ENCODE measurements at places on chromosomes 12 and 14. TPM values are rescaled to one million over a fixed set of nuclear protein-coding genes. Genes with fewer than 3 reads are reported as not detected.
A peak's percentile ranks its signal among the peaks of the same experiment; 100 is the strongest.

The DEGS2 gene
- 19.4 TPM for polyA plus RNA-seq

DNA sequence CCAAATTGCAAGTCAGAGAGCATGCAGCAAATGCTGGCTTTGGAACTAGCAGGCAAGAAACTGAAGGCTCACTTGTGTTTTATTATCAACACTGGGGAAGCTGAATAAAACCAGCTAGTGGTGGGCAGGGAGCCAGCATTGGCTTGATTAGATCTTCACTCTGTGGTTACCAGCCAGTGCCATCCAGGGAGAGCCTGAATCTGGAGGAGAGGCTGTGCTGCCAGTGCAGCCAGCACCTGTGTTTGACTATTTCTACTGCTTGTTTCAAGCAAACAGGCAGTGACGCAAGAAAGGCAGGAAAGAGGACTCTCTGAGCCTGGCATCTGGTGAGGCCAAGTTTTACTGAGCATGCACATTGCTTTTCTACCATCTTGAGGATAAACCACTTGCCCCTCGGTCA is 247.0 kb downstream of the PHLDA1 start:
- no peak for DNase-seq

DNA sequence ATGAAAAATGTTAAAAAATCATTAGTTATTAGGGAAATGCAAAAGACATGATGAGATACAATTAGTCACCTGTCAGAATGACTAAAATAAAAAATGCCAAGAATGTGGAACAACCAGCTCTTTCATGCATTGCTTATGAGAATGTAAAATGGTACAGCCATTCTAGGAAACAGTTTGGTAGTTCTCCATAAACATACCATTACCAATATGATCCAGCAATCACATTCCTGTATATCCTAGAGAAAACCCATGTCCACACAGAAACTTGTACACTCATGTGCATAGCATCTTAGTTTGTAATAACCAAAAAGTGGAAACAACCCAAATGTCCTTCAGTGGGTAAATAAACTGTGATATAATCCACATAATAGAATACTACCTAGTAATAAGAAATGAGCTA is 245.7 kb downstream of the FUT8 start:
- DNase-seq, result no peak

DNA sequence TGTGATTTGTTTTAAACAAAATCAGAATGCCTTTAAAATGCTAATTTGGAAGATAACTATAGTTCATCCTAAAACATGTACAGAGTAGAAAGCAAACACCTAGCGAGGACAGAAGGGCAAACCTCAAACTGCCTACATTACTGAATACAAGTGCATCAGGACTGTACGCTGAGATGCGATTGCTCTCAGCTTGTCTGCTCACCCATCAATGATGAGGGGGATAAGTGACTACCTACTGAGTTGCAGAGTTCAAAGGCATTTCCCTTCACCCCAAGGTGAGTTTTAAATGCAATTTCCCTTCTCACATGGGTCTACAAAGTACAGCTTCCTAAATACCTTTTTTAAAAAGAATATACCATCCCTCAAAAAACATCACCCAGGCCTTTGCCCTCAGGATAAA is 52.9 kb downstream of the PHLDA1 start:
- no peak for DNase-seq

GRCh38 chr12:5830111-5830510 is 114.9 kb downstream of the ANO2 start:
- no peak for DNase-seq

DNA sequence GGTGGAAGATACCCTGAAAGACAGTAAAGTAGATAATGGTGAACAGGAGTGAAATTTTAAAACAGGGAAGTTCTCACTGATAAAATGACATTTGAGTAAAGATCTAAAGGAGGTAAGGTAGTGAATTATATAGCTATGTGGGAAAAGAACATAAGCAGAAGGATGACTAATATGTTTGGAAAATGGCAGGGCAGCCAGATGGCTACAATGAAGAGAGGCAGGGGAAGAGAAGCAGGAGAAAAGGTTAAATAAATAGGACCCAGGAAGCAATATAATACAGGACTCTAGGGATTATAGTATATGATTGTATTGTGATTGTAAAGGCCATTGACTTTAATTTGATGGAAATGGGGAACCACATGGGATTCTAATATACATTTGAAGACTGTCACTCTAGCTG is 33.0 kb downstream of the SCFD1 start:
- DNase-seq, result no peak

The RDH16 gene
- polyA plus RNA-seq, result 0.46 TPM

DNA sequence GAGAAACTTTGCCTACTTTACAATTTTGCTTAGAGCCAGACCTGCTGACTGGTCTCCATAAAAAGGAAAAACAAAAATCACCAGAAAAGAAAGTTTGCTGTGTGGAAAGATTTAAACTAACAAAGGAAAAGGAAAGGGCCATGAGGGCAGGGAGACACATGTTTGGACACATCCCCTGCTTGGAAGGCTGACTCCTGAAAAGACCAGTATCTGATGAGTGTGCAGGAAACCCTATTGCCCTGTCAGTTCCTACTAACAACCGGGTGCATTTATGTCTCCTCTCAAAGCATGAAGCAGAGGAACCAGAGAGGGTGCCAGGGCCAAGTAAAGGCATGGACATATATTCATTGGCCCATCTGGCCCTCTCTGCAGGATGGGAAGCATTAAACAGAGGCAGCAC is 7.0 kb upstream of the STAB2 start:
- DNase-seq, result no peak

The CIROP gene
- not detected for polyA plus RNA-seq

The TAS2R8 gene
- not detected for polyA plus RNA-seq

DNA sequence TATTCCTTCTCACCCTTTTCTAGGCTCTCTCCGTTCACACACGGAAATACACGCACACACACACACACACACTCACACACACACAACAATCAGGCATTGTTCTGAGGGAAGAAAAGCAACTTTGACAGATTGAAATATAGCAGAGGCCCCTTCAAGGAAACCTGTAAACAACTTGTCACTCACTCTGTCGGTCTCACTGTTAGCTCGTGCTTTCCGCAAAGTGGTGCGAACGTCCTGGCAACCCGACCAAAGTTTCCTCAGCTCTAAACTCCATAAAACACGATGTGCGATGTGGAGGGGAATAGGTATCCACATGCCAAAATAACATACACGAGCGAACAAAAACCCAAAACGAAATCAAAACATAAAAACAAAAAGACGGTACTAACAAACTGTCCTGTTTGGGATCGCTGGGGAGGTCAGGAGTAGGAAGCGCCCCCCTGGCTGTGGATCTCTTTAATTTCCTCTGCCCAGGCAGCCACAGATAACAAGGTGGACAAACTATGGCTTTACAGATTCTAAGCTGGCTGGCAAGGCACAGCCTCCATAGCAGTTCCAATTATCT is 822 bp upstream of the SOX5 start:
- peak; percentile 38 for DNase-seq

- DNase-seq, result no peak
Observed at GRCh38 chr12:24738441-24738840, 210.5 kb downstream of the BCAT1 start.

- no peak for DNase-seq
Observed at GRCh38 chr14:54848910-54849309, 53.7 kb downstream of the GCH1 start.

The DCAF5 gene
- polyA plus RNA-seq, result 62.6 TPM

DNA sequence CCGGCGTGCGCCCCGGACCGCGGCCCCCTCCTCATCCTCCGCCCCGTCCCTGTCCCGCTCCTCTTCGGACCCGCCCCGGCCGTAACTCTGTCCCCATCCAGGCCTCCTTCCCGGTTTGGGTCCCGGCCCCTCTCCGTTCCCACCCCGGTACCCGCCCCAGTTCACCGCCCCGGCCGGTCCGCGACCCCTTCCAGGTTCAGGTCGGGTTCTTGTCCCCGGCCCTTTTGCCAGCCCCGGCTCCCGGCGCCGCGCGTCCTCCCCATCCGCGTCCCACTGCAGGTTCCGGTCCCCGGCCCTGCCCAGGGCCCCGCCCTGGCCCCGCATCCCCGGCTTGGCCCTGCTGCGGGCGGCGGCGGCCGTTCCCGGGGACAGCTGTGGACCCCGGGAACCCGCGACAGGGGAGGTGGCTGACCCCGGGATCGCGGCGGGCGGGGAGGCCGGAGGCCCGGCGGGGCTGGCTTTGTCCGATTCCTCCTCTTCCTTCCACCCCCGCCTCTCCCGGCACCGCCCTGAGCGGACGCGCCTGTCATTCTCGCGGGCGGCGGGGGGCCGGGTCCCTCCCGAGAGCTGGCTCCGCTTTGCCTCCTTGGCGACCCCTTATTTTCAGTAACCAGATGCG is 601 bp downstream of the KLC1 start:
- no peak for DNase-seq

The CS gene
- polyA plus RNA-seq, result 197 TPM

The COX8C gene
- 0.32 TPM for polyA plus RNA-seq

GRCh38 chr14:61889914-61890351 is 127.7 kb downstream of the SNAPC1 start:
- DNase-seq, result no peak

- no peak for DNase-seq
Observed at GRCh38 chr12:61993734-61994345, 266.4 kb upstream of the USP15 start.

DNA sequence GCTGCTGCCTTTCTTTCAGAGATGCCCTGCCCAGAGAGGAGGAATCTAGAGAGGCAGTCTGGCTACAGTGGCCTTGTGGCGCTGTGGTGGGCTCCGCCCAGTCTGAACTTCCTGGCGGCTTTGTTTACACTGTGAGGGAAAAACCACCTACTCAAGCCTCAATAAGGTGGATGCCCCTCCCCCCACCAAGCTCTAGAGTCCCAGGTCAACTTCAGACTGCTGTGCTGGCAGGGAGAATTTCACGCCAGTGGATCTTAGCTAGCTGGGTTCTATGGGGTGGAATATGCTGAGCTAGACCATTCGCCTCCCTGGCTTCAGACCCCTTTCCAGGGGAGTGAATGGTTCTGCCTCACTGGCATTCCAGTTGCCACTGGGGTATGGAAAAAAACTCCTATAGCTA is 25.6 kb downstream of the SPATA7 start:
- no peak for DNase-seq

DNA sequence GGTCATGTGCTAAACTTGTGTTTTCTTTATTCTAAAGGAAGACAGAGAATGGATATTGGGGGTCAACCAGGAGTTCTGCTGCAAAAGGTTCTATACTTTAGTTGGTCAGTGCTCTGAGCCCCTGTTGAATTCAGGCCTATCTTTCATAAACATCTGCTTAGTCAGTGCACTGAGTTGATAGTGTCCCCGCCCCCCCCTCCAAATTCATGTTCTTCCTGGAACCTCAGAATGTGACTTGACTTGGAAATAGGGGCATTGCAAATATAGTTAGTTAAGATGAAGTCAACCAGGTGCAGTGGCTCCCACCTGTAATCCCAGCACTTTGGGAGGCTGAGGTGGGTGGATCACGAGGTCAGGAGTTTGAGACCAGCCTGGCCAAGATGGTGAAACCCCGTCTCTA is 23.3 kb downstream of the CHST11 start:
- no peak for DNase-seq

DNA sequence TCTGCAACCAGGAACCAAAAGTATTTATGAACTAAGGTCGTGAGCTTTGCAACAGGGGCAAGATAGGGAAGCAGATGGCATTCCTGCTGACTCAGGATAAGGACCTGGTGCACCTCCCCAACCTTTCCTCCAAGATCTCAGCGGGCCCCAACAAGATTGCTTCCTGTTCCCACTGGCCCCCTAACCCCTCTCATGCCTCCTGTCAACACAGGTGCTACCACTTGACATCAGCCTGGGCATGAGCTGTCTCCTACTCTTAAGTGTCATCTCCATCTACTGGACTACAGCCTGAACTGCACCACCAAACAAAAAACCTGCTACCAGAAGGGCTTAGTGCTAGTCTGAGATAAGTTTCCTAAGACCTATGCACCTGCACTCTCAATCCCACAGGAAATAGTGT is 32.7 kb downstream of the MED6 start:
- DNase-seq, result no peak

The POTEG gene
- 0.08 TPM for polyA plus RNA-seq

DNA sequence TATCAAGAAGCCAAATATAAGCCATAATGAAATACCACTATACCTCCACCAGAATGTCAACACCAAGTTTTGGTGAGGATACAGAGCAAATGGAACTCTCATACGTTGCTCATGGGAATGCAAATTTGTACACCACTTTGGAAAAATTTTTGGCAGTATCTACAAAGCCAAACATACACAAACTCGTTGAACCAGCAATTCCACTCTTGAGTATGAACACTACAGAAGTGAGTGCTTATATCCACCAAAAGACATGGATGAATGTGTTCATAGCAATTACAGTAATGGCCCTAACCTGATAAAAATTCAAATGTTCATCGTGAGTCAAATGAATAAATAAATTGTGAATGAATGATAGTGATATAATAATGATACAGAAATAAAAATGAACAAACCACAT is 24.8 kb downstream of the C12orf71 start:
- no peak for DNase-seq

The PRIMA1 gene
- polyA plus RNA-seq, result 1.1 TPM
